ENCODE measurements at places on chromosomes 2 and 18.

DNA sequence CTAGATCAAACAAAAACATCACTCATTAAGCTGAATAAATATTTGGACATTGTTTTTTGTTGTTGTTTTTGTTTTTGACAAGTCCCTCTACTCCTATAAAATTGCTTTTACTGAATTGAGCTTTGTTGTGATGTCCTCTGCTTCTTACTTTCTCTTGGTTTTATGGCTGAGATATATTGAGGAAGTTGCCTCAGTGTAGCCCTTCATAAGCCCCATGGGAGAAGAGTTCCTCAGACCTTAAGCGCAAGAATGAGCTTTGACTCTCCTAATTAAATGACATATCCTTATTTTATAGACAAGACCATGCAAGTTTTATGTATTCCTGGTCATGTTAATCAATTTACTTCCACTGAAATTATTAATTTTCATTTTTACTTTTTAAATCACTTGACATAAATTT, 54.9 kb downstream of the CERKL start:
- no peak for DNase-seq

DNA sequence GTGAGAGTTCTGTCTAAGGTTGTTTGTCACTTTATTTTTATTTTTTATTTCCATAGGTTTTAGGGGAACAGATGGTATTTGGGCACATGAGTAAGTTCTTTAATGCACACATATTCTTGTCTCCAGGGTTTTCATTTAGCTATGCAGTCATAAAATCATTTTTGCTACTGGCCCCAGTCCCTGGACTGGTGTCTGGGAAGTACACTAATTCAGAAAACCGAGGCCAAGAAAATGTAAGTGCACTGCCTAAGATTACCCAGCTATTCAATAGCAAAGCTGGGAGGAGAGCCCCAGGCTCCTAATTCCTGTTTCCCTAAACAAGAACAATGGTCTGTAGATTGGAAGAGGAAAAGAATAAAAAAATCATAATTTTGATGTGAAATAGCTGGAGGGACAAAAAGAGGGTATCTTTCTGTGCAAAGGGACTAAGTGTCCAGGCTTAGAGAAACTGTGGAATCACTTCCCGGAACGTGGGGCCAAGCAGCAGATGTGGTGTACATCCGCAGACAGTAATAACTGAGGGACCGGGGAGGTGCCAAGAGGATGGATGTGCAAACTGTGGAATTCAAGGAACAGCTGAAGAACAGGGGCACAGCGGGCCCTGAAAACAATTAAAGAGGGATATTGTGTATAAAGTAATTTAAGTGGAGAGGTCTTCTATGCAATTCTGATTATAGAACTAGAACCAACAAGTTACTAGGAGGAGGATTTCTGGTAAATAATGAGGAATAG, 236.3 kb downstream of the ACKR3 start:
- peak; percentile 45 for DNase-seq

DNA sequence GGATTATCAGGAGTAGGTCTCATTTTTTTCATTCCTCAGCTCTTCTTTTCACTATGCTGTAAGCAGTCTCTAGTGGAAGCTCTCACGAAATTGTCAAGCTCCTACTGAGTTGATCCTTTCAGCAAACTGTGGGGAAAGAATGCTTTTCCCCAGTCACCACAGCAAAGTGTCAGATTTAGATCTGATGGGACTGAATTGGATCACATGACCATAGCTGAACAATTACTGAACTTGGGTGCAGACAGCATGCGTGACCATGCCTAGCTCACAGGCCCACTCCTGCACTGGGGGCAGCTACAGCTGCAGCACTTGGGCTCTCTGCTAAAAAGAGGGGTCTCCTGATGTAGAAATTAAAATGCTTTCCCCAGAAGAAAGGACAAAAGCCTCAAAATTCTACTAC, 3.1 kb downstream of the ARHGAP15 start:
- DNase-seq, result no peak

DNA sequence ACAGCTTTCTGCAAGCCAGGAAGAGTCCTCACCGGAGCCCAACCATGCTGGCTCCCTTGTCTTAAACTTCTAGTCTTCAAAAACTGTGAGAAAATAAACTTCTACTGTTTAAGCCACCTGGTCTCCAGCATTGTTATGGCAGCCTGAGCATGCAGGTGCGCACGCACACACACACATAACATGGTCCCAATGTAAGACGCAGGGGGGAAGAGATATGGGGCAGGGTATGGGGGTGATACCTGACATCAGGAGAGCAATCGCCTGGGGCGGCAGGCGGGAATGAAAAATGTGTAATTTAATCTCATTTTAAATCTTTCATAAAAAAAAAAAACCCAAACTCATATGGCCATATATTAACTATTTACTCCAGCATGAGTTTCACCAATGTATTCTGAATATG, 18.0 kb downstream of the HJURP start:
- DNase-seq, result no peak

- DNase-seq, result no peak
Observed at GRCh38 chr18:13374468-13375301, 156.1 kb downstream of the LDLRAD4 start.

DNA sequence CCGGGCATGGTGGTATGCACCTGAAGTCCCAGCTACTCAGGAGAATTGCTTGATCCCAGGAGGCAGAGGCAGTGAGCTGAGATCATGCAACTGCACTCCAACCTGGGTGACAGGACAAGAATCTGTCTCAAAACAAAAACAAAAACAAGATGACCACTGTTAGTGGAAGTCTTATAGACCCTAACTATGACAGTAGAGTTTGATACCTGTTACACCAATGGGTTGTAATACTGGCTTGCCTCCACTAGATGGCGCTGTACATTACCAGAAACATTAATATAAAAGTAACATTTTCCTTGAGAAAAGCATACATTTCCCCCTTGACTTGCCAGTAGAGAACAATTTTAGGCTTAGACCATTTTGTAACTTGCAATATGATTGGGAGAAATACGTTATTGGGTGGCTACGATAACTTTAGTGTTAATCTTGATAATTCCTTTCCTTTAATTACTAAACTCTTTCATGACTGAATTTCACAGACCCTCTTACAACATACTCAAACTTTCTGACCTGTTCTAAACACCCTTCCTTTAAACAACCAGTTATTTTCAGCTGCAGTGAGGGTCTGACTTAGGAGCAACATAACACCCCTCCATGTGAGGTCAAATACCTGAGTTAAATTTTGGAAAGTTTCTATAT, 19.5 kb downstream of the SLC25A52 start:
- DNase-seq, result no peak
